ENCODE measurements at places on chromosomes 7 and 10. TPM values are rescaled to one million over a fixed set of nuclear protein-coding genes. Genes with fewer than 3 reads are reported as not detected.

Gene GSTO2
- total RNA-seq, result 86.5 TPM

Gene SPDYE11
- 0.54 TPM for total RNA-seq

Gene FMC1
- 13.5 TPM for total RNA-seq

Gene CNTNAP2
- total RNA-seq, result 0.15 TPM

Gene CALD1
- total RNA-seq, result 39.9 TPM

Gene ITPRID1
- not detected for total RNA-seq

Gene MOGAT3
- total RNA-seq, result not detected

Gene SLC39A12
- total RNA-seq, result not detected

Gene AKR1D1
- not detected for total RNA-seq

Gene FUOM
- 7.2 TPM for total RNA-seq

Gene GATA3
- 0.12 TPM for total RNA-seq

Gene NKX1-2
- 0.02 TPM for total RNA-seq

- no peak for DNase-seq
Measured at GRCh38 chr10:97494151-97494550, 4.1 kb downstream of the MMS19 start.

DNA sequence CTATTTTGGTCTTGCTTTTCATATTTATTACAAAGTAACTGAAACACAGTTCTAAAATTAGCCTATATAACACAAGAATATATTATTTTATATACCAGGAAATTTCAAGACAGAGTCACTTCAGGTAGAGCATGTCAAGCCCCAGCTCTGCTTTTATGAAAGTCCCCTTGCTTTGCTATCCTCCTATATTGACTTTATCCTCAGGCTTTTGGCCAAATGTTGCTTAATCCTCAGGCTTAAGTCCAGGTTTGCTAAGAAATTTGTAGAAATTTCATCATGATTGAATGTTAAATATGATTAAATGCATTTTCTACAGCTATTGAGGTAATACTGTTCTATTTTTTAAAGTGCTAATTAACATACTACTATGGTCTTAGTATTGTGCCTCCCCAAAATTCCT lies 227.6 kb downstream of the FZD1 start:
- DNase-seq, result no peak

DNA sequence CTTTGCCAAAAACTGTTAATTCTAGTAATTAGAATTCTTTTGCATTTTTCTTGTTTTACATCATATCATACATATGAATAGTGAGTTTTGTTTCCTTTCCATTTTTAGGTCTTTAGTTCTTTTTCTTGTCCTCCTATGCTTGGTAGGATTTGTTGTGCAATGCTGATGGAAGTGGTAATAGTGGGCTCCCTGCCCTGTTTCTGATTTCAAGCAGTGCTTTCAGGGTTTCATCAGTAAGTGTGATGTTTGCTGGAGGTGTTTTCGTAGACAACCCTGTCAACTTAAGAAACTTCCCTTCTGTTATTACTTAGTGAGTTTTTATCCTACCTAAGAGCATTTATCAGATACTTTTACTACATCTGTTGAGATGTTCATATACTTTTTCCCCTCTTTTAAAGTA lies 50.5 kb downstream of the CSGALNACT2 start:
- DNase-seq, result no peak

GRCh38 chr10:3126249-3126648 lies 46.3 kb downstream of the PITRM1 start:
- no peak for DNase-seq

DNA sequence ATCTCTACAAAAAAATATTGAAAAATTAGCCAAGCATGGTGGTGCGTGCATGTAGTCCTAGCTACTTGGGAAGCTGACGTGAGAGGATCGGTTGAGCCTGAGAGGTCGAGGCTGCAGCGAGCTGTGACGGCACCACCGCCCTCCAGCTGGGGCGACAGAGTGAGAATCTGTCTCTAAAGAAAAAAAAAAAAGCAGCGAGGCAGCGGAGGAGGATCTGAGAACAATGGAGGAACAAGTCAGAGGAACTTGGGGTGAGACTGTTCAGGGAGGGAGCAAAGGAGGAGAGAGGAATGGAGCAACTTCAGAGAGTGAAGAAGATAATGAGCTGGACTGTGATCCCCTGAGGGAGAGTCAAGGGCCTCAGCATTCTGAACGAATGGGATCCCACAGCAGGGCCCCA lies 85.4 kb downstream of the MKX start:
- DNase-seq, result no peak

DNA sequence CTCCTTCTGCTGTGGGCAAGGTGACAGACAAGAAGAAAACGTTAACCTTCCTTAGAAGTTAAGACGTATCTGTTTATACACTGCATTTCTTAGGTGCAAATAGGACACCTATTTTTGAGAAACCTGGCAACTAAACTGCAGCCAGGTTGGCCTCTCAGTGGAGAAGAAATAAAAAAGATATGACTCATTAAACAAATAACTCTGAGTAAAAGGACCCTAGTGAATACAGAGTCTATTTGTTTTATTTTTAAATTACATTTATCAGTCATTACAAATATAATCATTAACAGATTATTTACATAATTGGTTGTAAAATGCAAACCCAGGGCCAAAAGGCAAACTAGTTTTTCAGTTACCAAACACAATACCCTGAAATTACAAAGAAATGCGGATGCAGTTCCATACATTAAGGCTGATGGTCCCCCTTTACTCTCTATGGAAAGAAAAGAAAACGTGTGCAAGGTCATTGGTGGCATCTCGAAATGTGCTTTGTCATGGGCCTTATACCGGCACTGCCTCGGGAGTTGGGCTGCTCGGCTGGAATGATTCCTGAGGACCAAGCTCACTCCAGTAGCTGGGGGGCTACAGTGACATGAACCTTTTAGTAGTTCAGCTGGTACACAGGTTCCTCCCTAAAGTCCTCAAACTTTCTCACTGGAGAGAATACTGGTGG lies 38.4 kb downstream of the ADRB1 start:
- DNase-seq, result no peak

DNA sequence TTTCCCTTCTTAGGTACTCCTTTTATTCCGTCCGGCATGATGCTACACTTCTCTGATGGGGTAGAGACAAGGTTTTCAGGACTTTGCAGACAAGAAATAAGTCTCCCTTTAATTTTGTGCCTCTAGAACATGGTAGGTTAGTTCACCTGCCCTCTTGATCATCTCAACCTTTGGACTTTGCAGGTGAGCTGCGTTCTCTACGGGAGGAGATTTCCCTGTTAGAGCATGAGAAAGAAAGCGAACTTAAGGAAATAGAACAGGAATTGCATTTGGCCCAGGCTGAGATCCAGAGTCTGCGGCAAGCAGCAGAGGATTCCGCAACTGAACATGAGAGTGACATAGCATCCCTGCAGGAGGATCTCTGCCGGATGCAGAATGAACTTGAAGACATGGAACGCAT lies 9.2 kb downstream of the CCDC136 start:
- DNase-seq, result no peak

GRCh38 chr7:8114175-8114574 lies 145.6 kb downstream of the GLCCI1 start:
- no peak for DNase-seq

DNA sequence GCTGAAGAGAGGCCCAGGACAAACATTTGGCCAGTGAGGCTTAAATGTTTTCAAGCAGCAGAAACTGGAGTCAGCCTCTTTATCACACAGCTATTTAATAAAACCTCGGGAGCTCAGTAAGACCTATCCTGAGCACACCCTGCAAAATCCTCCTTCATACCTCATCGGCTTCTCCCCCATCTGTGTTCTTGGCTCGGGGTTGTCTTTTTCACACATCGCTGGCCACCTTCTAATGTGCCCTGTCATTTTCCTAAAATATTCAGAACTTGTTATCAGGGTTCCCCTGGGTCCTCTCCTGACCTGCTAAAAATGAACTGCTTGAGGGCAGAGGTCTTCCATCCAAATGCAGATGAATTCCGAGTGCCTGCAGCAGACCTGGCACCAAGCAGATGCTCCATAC lies 310.3 kb upstream of the AKR1E2 start:
- DNase-seq, result no peak

GRCh38 chr10:21526188-21526859 lies 842 bp upstream of the SKIDA1 start:
- peak; percentile 61 for DNase-seq

DNA sequence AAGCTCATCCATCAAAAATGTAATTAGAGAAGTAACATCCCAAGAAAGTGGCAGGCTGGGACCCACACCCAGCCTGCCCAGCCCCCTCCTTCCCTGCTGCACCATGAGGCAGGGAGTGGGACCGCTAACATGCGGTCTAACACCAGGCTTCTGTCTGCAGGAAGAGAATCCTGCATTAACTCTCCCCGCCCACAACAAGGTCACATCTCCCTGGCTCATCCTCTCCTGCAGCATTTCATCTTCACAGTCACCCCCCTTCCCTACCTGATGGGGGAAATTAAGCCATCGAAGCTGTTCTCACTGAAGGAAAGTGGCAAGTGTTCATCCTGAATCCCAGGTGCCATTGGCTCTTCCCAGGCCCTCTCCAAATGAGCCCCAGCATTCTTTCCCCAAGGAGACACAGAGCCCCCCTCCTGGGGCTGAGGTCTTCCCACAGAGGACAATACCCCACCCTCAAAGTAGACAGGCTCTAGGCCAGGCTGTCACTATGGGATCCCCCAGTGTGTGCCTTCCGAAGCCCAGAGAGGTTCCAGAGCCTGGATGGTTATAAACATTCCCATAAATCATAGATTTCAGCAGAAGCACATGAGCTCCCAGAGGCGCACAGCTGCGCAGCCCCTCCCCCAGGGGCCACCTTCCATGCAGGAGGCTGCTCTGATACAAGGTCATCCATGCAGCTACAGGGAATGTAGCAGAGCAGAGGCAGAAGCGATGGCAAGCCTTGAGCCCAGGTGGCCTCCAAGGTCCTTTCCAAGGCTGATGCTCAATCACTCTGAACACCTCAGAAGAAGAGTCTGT lies 148.0 kb downstream of the OAT start:
- DNase-seq, result no peak

- DNase-seq, result no peak
Measured at GRCh38 chr7:7104314-7104698, 78.0 kb upstream of the C1GALT1 start.

DNA sequence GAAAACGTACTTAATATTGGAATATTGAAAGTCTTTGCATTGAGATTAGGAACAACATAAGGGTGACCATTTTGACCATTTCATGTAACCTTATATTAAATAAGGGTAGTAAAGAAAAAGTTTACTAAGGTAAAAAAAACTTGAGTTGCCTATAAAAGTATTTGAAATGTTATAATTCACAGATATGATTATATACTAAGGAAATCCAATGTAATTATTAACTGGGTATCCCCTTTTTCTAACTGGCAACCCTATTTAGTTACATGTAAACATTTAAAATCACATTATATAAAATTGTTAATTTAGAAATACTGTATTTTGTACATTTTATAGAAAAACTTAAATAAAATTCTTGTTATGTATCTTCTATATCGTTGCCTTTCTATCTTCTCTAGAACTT lies 64.2 kb downstream of the TRIM24 start:
- DNase-seq, result no peak

DNA sequence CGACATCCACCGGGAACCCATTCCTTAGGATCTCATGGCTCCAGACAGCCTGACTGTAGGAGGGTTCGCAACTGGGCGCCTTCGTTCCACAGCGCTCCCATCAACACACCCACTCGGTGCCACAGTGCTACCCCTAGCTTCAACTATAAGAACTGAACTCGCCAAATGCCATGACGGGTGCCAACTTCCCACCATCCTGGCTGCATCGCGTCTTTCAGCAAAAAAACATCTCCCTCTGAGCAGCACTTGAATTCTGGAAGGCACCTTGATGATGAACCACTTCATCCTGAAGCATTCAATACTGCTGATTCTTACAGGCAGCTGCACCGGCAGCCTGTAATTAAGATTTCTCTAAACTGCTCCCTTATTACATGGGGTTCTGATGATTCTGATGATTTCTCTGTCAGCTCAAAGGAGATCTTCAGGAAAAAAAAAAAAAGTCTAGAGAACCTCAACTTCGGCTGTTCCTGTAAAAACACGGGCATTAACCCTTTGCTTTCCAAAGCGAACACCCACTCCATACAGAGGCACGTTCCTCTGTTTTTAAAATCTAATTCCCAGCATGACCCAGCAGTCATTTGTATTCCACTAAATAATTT lies 1.3 kb downstream of the CYTH3 start:
- DNase-seq, result peak; percentile 55

DNA sequence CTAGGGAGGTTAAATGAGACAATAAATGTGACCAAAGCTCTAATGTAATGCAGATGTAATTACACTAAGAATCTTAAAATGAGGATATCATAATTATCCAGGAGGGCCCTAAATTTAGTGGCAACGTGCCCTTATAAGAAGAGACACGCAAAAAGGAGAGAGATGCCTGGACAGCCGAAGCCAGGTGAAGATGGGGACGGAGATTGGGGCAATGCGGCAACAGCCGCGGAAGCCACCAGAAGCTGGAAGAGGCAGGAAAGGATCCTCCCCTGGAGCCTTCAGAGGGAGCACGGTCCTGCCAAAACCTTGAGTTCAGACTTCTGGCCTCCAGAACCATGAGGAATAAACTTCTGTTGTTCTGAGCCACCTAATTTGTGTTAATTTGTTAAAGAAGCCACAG lies 25.3 kb upstream of the C10orf71 start:
- DNase-seq, result no peak

GRCh38 chr7:132347123-132347522 lies 229.1 kb downstream of the PLXNA4 start:
- DNase-seq, result no peak

- DNase-seq, result peak; percentile 76
Measured at GRCh38 chr10:27529010-27529783, 25.1 kb downstream of the RAB18 start.

DNA sequence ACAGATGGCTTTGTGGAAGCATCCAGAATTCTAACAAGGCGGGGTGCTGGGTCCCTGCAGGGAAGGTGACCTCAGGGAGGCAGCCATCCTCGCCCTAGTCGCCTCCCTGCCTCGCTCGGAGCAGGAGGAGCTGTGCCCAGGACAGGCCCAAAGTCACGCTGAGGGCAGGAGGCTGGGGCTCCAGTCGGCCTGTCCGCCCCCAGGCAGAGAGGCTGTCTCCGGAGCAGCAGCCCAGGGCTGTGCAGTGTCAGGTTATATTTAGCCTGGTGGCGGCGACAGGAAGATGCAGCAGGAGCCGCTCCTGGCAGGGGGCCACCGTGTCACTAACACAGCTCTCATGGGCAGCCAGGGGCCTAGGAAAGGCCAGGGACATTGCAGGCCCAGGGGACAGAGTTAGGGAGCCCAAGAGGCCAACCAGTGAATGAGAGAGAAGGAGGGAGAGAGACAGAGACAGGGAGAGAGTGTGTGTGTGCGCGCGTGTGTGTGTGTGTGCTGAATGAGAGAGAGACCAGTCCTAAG lies 13.5 kb downstream of the KCNH2 start:
- DNase-seq, result no peak

DNA sequence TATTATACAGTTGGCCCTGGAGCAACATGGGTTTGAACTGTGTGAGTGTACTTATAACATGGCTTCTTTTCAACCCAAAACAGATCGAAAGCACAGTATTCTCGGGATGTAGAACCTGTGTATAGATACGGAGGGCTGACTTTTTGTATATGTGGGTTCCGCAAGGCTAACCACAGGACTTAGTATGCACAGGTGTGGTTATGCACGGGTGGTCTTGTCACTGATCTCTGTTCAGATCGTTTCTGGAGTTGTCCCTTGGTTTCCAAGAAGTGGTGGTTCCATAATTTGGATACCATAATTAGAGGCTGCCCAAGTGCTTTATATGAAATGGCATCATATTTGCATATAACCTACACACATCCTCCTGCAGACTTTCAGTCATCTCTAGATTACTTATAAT lies 10.9 kb upstream of the BHLHA15 start:
- DNase-seq, result no peak

GRCh38 chr7:51075681-51076580 lies 240.7 kb downstream of the COBL start:
- DNase-seq, result no peak

GRCh38 chr10:14023673-14024328 lies 306.9 kb downstream of the FRMD4A start:
- no peak for DNase-seq

- no peak for DNase-seq
Measured at GRCh38 chr10:63627881-63628296, 106.7 kb downstream of the REEP3 start.
